Substantia nigra (tissue), 51 donors: ENCODE measurements at places on chromosomes 5 and 9.
A peak's percentile ranks its signal among the peaks of the same experiment; 100 is the strongest.

DNA sequence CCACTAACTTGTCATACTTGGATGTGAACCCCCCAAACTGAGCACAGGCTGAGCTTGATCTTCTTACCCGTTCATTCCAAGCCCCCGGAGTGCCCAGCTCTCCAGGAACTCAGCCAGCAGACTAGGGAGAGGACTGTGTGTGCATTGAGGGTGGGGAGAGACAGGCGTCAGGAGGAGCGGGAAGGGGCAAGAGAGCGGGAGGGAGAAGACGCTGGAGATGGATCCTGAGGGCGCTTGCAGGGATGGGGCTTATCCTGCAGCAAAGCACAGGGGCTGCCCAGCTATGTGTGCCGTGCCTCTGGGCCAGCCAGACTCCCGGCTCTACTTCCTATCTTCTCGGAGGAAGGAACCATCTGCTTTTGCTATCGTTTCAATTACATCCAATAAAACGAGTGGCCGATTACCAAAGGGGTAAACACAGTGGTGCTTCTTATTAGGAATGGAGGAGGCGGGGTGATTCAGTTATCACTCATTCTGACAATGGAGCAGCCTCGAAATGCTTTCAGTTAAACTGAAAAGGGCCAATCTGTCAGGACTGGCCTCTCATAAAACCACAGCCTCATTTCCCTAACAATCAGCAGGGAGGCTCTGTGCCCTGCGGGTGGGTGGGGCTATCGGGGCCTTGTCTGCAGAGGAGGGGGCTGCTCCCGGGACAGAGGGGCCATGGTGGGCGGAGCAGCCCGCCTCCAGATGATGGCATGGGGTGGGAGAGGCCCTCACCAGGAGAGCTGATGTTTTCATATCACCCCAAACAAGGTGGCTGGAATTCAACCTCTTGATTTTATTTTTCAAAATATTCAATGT, 168.2 kb downstream of the DAB2IP start:
- DNase-seq = no peak

DNA sequence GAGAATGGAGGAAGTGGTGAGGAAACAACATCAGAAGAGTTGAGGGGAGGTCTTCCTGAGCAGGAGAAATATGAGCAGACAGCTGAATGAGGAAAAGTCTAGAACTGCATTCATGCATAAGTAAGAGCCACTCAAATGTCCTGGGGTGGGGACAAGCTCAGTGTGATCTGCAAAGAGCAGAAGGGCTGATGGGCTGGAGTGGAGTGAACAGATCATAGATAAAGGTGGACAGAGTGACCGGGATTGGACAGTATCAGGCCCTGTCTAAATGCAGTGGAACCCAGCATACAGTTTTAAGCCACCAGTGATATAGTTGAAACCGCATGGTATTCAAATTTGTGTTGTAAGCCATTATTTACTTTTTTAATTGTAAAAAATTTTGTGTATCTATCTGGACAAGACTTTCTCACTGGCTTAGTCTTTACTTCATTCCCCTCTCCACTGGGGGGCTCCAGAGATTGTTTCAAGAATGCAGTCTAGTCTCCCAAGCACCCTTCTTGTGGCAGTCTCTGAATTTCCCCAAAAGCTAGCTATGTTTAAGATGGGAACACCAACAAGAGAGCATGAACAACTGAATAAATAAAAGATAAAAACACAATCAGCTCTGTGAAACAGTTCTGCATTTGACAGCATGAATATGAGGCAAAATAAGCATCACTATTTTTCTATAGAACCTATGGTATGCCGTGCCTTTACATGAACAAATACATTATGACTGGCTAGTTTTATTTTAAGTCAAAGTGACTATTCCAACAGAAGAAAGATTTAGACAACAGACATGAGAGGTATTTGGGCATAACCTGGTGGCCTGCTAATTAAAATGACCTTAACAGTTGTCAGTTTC, 10.7 kb upstream of the STK32A start:
- DNase-seq = peak; percentile 7

DNA sequence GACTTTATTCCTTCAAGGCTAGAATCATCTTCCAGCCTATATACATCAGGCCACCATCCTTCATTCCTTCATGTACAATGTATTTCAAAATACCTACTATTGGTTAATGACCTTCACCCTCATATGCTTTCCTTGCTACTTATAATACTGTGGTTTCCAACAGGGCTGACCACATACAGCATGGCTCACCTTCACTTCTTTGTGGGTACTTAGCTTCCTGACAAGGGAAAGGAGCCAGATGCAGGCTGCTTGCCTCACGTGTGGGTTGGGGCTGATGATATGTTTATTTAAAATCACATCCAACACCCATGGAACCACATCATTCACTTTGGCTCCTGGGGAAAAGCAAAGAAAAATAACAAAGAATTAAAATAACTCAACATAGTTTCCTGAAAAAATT, 63.9 kb upstream of the OR2K2 start:
- no peak for DNase-seq

DNA sequence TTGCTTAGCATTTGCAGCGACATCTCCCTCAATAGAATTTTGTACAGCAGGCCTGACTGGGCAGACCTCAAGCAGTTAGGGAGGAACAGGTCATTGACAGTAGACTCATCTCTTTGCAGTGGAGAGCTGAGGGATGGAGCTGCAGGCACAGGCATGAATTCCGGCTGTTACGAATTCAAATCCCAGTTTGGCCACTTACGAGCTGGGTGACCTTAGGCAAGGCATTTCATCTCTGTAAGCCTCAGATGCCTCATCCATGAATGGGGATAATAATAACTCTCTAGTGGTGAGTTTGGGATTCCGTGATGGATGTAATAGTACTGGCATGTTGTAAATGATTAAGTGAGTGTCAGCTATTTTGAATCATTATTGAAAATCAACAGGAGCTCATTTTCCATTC, 195.3 kb downstream of the SEMA6A start:
- no peak for DNase-seq

DNA sequence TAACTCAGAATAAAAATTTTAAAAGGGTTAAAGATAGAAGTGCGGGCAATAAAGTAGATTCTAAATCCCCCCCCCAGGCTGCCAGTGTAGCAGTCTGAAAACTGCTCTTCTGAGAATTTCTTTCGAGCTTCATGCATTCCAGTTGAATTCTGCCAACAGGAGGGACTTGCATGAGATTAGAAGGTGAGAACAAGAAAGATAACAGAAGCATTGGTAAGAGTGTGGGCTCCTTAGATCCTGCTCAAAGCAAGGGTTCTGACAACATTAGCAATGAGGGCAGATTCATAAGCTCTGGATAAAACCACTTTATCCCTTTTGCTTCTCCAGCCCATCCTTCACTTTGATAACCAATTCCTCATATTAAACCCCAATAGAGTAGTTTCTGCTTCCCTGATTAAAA, 235.9 kb upstream of the CDH6 start:
- DNase-seq = no peak

GRCh38 chr9:15468145-15468544, 42.6 kb downstream of the PSIP1 start:
- DNase-seq = no peak

- no peak for DNase-seq
Measured at GRCh38 chr5:124634741-124635323, 111.6 kb downstream of the ZNF608 start.

GRCh38 chr5:160604484-160604883, 182.8 kb downstream of the PTTG1 start:
- DNase-seq = no peak

DNA sequence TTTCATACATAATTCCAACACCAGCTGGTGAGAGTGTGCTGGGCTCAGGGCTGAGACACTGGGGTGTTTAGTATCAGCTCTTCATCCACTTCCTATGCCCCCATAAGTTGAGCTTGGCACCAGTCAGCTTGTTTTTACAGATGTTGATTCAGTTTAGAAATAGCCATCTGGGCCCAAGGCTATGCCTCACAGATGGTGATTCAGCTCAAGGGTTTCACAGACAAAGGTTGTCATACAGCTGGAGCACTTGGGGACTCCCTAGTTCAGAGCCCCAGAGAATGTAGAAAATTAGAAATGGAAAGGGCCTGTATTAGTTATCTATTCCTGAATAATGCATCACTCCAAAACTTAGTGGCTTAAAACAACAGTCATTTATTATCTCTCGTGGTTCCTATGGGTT, 10.3 kb upstream of the CRHBP start:
- DNase-seq = no peak

- DNase-seq = no peak
Measured at GRCh38 chr9:126536131-126536530, 77.6 kb upstream of the LMX1B start.

GRCh38 chr9:121651008-121651294, 483 bp upstream of the DAB2IP start:
- no peak for DNase-seq

DNA sequence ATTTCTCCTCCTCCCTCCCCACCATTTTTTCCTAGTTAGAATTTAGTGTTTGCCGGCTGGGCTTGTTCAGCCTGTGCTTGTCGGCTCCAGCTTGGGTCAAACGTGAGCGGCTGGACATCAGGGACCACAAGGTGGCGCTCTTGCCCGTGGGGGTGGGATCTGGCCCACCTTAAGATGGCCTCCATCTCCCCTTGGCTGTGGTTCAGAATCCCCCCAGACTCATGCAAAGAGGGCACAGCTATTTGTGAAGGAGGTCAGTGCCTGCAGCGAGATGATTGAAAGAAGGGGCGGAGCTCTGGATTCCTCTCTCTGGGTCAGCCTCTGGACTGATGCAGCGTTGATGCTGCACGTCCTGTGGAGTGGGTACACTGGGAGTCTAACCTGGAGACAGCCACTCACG, 283.3 kb upstream of the TUT7 start:
- DNase-seq = no peak

GRCh38 chr5:178668579-178668978, 41.7 kb upstream of the CLK4 start:
- DNase-seq = no peak

DNA sequence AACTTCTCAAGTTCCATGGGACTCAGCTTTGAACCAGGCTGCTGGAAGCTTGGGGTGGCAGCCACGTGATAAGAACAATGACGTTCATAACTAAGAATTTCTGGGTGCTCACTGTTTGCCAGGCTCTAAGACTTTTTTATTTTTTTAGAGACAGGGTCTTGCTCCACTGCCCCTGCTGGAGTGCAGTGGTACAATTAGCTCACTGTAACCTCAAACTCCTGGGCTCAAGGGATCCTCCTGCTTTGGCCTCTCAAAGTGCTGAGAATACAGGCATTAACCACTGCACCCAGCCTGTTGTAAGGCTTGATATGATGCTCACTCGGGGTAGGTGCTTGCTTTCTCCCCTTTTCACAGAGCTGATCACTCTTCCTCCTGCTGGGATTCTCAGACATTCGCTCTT, 38.7 kb downstream of the PTPN3 start:
- DNase-seq = no peak

GRCh38 chr5:52997424-52997823, 8.3 kb downstream of the ITGA2 start:
- DNase-seq = no peak
